EL (cell line): ENCODE measurements at places on chromosomes 5 and 9.

DNA sequence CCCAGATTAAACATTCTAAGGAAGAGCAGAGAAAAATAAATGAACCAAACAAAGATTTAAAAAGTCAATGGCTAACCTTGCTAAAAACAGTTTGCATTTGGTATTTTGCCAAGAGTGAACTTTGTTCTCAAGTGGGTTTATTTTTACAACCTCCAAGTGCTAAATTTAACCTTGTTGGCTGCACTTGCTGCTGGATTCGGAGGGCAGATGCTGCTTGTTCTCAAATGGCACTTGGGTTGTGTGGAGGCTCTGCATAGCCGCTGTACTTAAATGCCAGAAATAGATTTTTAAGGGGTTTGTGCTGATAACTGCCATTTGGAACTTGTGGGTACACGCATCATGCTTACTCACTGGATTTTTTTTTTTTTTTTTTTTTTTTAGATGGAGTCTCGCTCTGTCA lies 13.3 kb upstream of the SPATA24 start:
- DNase-seq, result no peak

DNA sequence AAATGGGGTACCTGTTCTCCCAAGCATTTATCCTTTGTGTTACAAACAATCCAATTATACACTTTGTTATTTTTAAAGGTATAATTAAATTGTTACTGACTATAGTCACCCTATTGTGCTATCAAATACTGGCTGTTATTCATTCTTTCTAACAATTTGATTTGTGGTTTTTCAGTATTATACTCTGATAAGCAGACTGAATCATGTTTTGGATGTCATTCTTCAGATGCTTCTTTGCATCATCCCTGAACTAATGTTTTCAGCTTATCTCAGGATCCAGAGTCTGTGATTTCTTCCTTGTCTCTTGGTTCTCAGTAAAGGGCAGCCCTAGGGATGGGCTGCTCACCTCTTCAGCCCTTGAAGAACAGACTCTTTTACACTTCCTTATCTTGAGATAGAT lies 177.8 kb upstream of the SGCD start:
- DNase-seq, result no peak

GRCh38 chr5:151612689-151613427 lies 21.7 kb upstream of the FAT2 start:
- no peak for DNase-seq

- peak; percentile 94 for DNase-seq
Measured at GRCh38 chr9:91771027-91771426, 179.0 kb downstream of the ROR2 start.

GRCh38 chr5:159817262-159818029 lies 98.8 kb upstream of the ADRA1B start:
- no peak for DNase-seq
